Vagina (tissue), 2 donors: ENCODE measurements at places on chromosomes 1 and 21.
A peak's percentile ranks its signal among the peaks of the same experiment; 100 is the strongest.

DNA sequence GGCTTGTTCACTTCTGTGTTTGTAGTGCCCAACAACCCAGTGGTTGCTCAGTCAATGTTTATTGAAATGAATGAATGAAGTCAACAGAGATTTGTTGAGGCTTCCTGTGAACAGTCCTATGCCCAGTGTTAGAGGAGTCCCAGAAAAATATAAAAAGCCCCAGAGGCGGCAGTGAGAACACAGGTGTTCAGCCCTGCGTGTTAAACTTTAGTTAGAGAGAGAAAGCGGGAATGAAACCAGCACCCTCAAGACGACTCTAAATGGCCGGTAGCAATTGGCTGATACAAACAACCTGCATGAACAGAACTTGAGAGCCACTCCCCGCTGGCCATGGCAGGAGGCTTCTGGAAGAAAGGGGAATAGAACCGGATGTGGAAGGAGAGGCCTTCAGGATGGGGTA is 22.6 kb downstream of the TMEM51 start:
- DNase-seq, result no peak

DNA sequence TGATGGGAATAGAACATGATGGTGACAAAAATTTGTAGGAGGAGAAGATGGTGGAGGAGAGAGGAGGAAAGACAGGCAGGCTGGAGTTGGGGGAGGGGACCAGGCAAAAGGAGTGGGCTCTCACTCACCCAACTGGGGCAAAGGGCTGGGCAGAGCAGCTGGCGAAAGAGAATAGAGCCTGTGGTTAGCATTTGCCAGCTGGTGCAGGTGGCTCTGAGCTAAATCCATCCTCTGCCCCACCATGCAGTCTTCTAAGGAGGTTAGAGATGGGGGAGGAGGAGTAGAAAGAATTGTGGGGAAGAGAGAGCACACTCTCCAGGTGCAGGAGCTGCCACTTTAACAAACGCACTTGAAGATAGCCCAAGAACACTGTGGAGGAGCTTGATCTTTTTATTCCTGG is 27.6 kb upstream of the SLAMF1 start:
- DNase-seq, result no peak

DNA sequence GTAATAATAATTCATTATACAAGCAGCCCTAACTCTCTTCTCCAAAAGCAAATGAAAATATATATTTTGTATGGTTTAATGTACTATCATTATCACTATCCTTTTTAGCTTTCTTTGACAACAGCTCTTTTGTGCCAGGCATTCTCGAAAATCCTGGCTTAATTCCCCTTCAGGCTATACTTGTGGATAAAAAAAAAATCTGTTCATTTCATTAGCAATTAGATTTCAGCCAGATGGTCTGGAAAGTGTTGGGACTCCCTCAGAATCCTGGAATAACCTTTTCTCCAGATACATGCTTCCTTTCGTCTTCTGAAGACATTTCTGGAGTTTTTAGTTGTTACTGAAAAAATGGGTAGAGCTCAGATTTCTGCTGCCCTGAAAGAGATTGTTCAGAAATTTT is 83.4 kb upstream of the PLPPR4 start:
- no peak for DNase-seq

DNA sequence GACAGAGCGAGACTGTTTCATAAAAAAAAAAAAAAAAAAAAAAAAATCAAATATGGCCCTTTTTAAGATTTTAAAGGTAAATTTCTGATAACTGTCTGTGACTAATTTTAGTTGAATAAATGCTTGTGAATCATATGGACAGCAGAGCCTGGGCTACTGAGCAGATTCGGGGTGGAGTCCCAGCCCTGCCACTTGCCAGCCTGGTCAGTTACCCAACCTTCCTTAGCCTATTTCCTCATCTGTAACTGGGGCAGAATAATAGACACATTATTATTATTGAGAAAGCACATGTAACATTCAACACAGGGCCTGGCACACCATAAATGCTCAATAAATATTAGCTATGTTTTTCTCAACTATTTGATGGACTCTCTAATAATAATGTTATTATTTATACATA is 11.2 kb upstream of the H3-3A start:
- no peak for DNase-seq

DNA sequence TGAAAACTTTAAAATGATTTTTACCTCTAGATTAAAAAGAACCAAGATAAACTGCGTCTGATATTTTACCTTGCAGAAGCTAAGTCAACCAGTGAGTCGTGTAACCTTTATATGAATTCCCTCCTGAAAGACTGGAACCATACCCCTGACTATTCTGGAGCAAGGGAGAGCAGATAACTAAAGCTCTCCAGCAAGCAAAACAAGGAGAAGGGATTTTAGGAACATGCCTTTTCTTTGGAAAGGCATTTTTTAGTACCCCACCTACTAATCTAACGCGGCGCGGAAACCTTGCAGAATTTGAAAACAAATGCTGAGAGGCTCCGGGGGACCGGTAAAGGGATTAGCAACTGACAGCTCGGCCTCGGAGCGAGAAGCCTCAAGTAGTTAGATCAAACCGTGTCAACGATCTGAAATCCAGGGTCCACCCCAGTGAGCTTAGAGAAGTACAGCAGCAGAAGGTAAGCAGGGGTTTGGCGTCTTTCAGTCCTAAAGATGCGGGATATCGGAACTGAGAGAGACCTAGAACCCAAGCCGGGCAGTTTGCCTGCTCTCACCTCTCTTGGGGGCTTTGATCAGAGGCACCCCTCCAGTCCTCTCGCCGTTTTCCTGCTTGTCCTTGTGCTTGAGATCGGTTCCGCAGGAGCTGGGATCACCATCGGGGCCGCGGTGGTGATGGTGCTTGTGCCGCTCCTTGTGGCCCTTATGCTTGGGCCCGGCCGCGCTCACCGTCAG is 954 bp downstream of the RSBN1 start:
- no peak for DNase-seq

DNA sequence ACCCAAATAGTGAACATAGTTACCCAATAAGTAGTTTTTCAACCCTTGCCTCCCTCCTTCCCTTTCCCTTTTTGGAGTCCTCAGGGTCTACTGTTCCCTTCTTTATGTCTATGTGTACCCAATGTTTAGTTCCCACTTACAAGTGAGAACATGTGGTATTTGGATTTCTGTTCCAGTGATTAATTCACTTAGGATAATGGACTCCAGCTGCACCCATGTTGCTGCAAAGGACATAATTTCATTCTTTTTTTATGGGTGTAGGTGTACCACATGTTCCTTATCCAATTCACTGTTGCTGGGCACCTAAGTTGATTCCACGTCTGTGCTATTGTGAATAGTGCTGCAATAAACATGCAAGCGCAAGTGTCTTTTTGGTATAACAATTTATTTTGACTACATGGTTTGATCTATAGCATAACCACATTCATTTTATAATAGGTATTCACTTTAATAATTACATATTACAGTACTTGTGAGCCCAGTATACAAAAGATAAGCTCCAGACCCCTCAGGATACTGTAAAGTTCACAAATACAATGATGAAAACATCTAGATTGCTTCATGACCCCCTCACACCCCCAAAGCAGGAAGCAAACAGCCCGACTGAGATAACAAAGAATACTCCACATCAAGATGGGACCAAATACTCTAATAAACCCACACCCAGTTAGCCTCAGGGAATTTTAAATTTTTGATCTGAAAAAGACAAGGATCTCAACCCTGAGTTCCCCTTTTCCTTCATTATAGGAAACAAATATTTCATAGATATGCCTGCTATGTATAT is 45.3 kb downstream of the PUM1 start:
- no peak for DNase-seq

GRCh38 chr1:75641325-75641724 is 30.4 kb upstream of the SLC44A5 start:
- DNase-seq, result no peak

- no peak for DNase-seq
Observed at GRCh38 chr1:13737398-13737797, 37.4 kb downstream of the PRDM2 start.

- DNase-seq, result no peak
Observed at GRCh38 chr1:176073524-176074157, 133.4 kb downstream of the COP1 start.

- no peak for DNase-seq
Observed at GRCh38 chr1:76254104-76255030, 179.8 kb downstream of the ST6GALNAC3 start.

GRCh38 chr1:156694690-156694962 is 10.8 kb downstream of the CRABP2 start:
- DNase-seq, result no peak

- DNase-seq, result no peak
Observed at GRCh38 chr1:212040629-212041412, 5.3 kb downstream of the DTL start.

GRCh38 chr1:53385276-53386225 is 57.7 kb upstream of the LRP8 start:
- no peak for DNase-seq

DNA sequence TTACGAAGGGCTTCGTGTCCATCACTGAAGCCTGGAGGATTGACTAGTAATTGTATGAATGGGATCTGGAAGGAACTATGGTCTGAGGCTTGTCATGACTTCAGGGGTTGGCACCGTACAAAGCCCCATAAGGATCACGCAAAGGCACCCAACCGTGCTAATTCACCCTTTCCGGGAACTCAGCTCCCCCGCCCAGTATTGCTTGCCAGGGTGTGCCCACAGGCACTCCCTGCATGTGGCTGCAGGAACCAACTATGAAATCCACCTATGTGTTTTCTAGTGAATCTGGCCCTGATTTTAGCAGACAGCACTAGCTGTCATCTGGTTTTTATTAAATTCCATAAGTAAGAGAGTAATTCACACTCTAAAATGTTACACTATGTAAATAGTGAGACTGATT is 139.2 kb downstream of the TM2D1 start:
- no peak for DNase-seq

DNA sequence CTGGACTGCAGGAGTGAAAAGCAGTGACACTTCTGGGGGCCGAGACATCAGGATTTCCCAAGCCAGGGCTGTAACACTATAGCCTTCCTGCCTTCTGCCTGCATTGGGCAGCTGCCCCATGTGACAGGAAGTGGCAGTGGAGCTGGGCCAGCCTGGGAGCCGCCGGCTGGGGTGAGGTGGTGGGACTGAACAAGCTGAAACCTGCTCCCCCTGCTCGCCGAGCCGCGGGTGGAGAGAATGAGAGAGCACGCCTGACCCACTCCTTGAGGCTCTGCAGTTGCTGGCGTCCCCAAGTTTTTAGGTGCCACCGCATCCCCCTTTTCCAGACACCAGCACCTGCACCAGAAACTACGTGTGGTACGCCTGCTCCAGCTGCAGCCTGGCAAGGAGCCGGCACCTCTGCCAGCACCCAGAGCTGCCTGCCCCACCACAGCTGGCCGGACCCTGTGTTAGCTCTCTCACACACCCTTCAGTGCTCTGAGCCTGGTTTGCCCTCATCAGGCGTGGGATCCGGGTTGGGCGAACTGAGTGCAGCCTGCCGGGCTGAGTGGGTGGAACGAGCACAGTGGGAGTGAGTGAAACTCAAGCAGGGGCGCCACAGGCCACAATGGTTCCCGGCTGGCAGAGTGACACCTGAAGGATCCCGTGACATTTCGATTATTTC is 119.4 kb downstream of the AKT3 start:
- no peak for DNase-seq

- DNase-seq, result no peak
Observed at GRCh38 chr1:168497376-168497950, 46.3 kb downstream of the XCL2 start.

DNA sequence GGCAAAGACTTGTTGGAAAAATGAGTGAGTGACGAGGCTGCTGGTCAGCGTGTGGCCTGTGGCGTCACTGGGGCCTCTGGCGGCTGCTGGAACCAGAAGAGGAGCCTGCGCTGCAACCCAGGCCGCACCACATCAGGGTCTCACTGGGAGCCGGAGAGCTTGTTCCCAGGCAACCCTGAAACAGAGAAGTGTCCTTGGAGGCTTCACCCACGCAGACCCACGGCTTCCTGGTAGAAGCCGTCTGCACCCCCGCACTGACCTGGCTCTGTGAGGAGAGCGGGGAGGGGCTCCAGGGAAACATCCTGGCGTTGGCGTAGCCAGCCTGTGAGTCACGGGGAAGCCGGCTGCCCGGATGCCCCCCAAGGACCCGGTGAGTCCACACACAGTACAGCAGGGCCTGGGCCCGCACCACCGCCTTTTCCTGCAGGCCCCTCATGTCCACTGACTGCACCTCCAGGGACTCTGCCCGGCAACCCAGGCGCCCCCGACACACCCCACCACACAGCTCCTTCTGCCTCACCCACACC is 57.4 kb downstream of the COL6A1 start:
- peak; percentile 94 for DNase-seq

GRCh38 chr1:175792136-175792535 is 48.7 kb upstream of the TNR start:
- no peak for DNase-seq
